ENCODE measurements at places on chromosomes 4 and X. TPM values are rescaled to one million over a fixed set of nuclear protein-coding genes. Genes with fewer than 3 reads are reported as not detected.

TMPRSS11D gene
- not detected for total RNA-seq

HTRA3 gene
- 22.8 TPM for total RNA-seq

SPATA4 gene
- not detected for total RNA-seq

SSX4B gene
- total RNA-seq, result not detected

ARHGAP36 gene
- 0.55 TPM for total RNA-seq

All from uterus (tissue), 4 donors.